Activated T-helper 1 cell treated with anti-CD3 and anti-CD28 coated beads, Interleukin-12 subunit alpha, Interleukin-12 subunit beta, Interleukin-2, Interleukin-4 antibody, amounts not matched to agents 30 ng/mL and 10 ng/mL and 1 ng/mL, durations not matched to agents 14 hours and 24 hours and 36 hours (primary cell): ENCODE measurements at places on chromosomes 5 and 9. TPM values are rescaled to one million over a fixed set of nuclear protein-coding genes. Genes with fewer than 3 reads are reported as not detected.
A peak's percentile ranks its signal among the peaks of the same experiment; 100 is the strongest.

GRCh38 chr9:95725045-95725444 lies 150.4 kb upstream of the ERCC6L2 start:
- no peak for DNase-seq
- peaks cover 13% of the 10 kb centered on the region for H3K36me3 ChIP-seq
- peaks cover 16% of the 10 kb centered on the region for H3K27me3 ChIP-seq
- peaks cover 41% of the 10 kb centered on the region for H3K4me1 ChIP-seq

GRCh38 chr5:96875791-96876291 lies 459 bp upstream of the ERAP2 start:
- peaks cover 66% of the 10 kb centered on the region for H3K4me1 ChIP-seq
- peak overlapping the region; percentile 99 for H3K27ac ChIP-seq
- peaks cover 15% of the 10 kb centered on the region for H3K36me3 ChIP-seq
- peak overlapping the region; percentile 93 for H3K4me3 ChIP-seq

DNA sequence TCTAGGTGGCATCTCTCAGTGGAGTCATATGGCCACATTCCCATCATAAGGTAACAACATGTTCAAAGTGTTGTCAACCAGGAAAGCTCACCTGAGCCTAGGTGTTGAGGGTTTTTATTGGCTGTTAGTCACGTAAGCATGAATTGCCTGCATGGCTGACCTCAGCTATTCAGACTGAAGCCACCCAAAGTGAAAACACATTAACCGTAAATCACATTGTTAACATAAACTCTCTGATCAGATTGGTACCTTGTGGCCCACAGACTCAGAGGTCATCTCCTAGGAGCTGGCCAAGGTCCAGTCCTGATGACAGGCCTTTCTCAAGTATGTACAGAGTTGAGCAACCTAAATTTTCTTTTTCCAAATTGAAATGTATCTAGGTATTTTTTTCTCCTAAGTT lies 26.7 kb downstream of the SRFBP1 start:
- no peak overlapping the region for H3K4me3 ChIP-seq
- no peaks in the 10 kb centered on the region for H3K27me3 ChIP-seq
- H3K4me1 ChIP-seq = peaks cover 6% of the 10 kb centered on the region
- DNase-seq = no peak

GRCh38 chr5:174324680-174325079 lies 279.2 kb downstream of the NSG2 start:
- H3K4me3 ChIP-seq = no peak overlapping the region
- no peaks in the 10 kb centered on the region for H3K27me3 ChIP-seq
- no peaks in the 10 kb centered on the region for H3K4me1 ChIP-seq
- no peak for DNase-seq
- H3K27ac ChIP-seq = no peak overlapping the region

MYMK gene
- total RNA-seq = not detected in 2 replicates

GRCh38 chr5:125381290-125381689 lies 634.9 kb upstream of the ZNF608 start:
- DNase-seq = no peak
- H3K4me3 ChIP-seq = no peak overlapping the region
- H3K4me1 ChIP-seq = no peaks in the 10 kb centered on the region
- H3K27me3 ChIP-seq = no peaks in the 10 kb centered on the region
- no peak overlapping the region for H3K27ac ChIP-seq

GRCh38 chr5:123538670-123539459 lies 26.9 kb downstream of the CSNK1G3 start:
- peaks cover 24% of the 10 kb centered on the region for H3K4me1 ChIP-seq
- peaks cover 5% of the 10 kb centered on the region for H3K36me3 ChIP-seq
- no peak overlapping the region for H3K27ac ChIP-seq
- no peaks in the 10 kb centered on the region for H3K27me3 ChIP-seq
- no peak for DNase-seq
- H3K4me3 ChIP-seq = no peak overlapping the region

GRCh38 chr5:139167533-139167932 lies 30.6 kb downstream of the SIL1 start:
- H3K27ac ChIP-seq = no peak overlapping the region
- H3K4me1 ChIP-seq = no peaks in the 10 kb centered on the region
- H3K27me3 ChIP-seq = no peaks in the 10 kb centered on the region
- no peak for DNase-seq
- H3K4me3 ChIP-seq = no peak overlapping the region
- H3K36me3 ChIP-seq = peaks cover 5% of the 10 kb centered on the region

DNA sequence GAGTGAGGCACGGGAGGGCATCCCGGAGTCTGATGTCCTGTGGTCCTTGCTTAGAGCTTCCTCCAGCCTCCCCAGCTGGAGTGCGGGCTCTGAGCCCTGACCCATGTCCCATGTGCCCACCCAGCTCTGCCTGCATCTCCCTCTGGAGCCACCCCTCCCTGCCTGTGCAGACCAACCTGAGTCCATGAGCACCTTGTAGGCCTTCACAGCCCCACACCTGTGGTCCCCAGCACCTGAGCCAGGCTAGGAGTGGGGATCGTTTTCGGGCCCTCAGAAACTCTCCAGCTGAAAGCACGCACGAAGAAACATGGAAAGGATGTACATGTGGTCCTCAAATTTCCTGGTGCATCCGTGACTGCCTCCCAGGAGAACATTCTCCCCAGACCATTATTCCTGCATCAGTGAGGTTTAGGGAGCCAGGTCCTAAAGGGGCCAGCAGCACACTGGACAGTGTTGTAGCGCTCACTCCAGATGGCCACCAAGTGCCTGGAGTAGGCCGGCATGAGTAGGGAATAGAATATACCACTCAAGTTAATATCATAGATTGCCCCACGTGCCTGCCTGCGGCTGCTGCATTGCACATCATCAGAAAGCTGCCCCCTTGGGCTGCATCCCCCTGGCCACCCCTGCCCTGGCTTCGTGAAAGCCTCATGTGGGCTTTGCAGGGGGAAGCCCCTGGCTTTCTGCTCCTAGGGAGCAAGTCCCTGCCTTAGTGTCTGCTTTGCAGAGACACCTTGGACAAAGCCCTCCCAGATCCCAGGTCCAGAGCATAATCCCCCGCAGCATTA lies 80.6 kb downstream of the WNK2 start:
- H3K27me3 ChIP-seq = peaks cover 5% of the 10 kb centered on the region
- no peaks in the 10 kb centered on the region for H3K36me3 ChIP-seq
- no peak for DNase-seq

DNA sequence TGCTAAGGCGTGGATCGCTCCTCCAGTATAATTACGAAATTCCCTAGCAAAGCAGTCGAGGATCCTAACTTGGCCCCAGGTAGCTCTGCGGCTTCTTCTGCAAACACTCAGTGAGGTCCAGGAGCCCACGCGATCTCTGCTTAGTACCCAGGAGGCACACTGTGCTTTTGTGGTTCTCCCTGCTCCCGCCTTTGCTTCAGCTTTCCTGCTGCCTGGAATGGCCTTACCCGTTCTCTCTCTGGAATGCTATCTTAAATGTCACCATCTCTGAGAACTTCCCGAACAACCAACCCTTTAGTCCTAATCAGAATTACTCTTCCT lies 639 bp downstream of the INVS start:
- no peak for DNase-seq
- peaks cover 34% of the 10 kb centered on the region for H3K4me1 ChIP-seq
- no peaks in the 10 kb centered on the region for H3K27me3 ChIP-seq
- no peaks in the 10 kb centered on the region for H3K36me3 ChIP-seq

DNA sequence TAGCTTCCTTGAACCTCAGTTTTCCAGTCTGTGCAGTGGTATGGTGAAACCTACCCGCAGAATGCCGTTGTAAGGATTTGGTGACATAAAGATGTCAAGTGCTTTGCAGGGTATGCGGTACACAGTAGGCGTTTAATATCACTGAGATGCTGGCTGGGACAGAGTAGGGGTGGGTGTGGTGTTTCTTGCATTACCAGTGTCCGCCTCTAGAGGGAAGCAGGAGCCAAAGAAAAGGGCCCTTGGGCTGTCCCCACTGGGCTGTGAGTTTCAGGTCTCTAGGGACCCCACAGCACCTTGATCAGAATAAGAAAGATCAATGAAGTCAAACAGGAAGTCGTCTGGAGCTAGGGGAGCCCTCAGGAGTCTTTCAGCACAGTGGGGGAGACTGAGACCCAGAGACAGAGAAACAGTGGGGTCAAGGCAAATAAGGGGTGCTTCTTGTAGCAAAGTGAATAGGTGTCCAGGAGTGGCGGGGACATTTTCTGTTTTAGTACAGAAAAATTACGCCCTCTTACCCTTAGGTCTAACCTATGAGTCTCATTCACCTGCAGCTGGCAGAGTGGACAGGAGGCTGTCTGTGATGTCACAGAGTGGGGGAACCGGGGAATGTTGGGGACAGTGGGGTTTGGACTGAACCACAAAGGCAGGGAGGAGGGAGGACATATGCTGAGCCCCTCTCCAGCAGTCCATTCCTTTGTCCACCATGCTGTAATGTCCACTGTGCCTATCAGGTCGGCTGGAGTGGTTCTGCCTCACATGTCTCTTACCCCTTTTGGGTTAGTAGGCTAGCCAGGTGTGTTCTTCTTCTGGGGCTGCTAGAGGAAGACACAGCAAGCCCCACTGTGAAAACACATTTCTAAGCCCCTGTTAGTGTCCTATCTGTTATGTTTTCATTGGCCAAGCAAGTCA lies 4.7 kb upstream of the TEX53 start:
- no peak overlapping the region for H3K27ac ChIP-seq
- peak; percentile 54 for DNase-seq
- no peaks in the 10 kb centered on the region for H3K36me3 ChIP-seq

- DNase-seq = no peak
- no peak overlapping the region for H3K27ac ChIP-seq
- H3K36me3 ChIP-seq = peaks cover 6% of the 10 kb centered on the region
Observed at GRCh38 chr5:55636177-55636576, 75.9 kb downstream of the SLC38A9 start.

GRCh38 chr9:106859957-106860720 lies 2.8 kb upstream of the ZNF462 start:
- H3K4me1 ChIP-seq = peaks cover 25% of the 10 kb centered on the region
- H3K4me3 ChIP-seq = no peak overlapping the region
- H3K36me3 ChIP-seq = no peaks in the 10 kb centered on the region
- peak overlapping the region; percentile 34 for H3K27ac ChIP-seq

DNA sequence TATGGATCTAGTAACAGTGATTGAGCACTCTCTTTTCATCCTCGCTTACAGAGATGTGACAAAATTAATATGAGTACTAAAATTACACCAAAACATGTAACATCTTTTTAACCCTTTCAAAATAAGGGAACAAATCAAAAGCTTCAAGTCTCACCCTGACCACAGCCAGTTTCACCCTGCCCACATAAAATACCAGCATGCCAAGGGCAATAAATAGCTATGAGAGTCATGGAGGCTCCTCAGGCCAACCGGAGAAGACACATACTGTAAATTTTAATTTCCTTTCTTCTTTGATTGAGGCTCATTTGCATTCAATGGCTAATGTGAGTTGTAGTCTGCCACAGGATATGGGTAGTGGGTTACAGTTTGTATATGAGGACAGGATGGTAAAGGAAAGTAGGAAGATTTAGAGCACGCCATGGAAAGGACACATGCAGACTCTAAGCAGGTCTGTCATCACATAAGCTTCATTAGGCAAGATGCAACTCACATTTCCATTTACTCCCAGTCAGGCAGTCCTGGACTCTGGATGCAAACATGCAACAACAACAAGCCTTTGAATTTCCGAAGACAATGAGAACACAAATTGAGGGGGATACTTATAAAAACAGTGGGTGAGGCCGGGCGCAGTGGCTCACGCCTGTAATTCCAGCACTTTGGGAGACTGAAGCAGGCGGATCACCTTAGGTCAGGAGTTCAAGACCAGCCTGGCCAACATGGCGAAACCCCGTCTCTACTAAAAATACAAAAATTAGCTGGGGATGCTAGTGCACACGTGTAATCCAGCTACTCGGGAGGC lies 11.3 kb downstream of the IL4 start:
- no peaks in the 10 kb centered on the region for H3K27me3 ChIP-seq
- H3K27ac ChIP-seq = peak overlapping the region; percentile 49
- peaks cover 34% of the 10 kb centered on the region for H3K4me1 ChIP-seq

ATP10B gene
- not detected in 2 replicates for total RNA-seq

- H3K4me3 ChIP-seq = no peak overlapping the region
- no peaks in the 10 kb centered on the region for H3K27me3 ChIP-seq
- DNase-seq = no peak
- peaks cover 10% of the 10 kb centered on the region for H3K36me3 ChIP-seq
- no peak overlapping the region for H3K27ac ChIP-seq
Observed at GRCh38 chr9:125272697-125273096, 11.1 kb downstream of the GAPVD1 start.

DNA sequence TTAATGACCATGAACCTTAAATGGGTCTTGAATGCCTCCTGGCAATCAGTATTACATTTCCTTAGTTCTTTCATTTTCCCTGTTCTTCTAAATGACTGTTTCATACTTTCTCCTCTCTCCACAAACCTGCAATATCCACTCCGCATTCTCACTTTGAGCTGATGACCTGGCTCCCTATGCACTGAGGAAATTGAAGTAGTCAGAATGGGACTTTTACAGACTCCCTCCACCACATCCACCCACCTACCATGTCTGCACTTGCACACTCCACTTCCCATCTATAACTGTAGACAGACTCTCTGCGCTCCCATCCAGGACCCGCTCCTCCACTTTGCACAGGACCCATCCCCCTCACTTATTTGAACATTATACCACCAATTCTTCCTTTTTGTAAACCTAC lies 36.2 kb upstream of the GZMA start:
- H3K4me1 ChIP-seq = peaks cover 81% of the 10 kb centered on the region
- peaks cover 29% of the 10 kb centered on the region for H3K36me3 ChIP-seq
- DNase-seq = no peak

DNA sequence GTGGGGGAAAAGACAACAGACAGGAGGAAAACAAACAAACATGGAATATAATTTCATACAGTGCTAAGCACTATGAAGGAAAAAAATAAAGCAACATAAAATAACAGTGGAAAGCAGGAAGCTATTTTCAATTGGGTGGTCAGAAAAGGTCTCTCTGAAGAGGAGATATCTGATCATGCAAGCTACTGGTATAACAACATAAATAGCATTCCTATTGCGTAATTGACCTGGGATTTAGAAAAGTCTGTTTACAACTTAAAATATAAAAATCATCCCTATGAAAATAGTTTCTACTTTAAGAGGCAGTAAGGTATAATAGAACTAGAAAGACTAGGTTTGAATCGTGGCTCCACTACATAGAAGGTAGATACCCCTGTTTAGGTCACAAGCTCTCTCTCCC lies 61.4 kb downstream of the FBXW11 start:
- peaks cover 15% of the 10 kb centered on the region for H3K4me1 ChIP-seq
- no peaks in the 10 kb centered on the region for H3K27me3 ChIP-seq
- no peak overlapping the region for H3K27ac ChIP-seq
- no peaks in the 10 kb centered on the region for H3K36me3 ChIP-seq

DNA sequence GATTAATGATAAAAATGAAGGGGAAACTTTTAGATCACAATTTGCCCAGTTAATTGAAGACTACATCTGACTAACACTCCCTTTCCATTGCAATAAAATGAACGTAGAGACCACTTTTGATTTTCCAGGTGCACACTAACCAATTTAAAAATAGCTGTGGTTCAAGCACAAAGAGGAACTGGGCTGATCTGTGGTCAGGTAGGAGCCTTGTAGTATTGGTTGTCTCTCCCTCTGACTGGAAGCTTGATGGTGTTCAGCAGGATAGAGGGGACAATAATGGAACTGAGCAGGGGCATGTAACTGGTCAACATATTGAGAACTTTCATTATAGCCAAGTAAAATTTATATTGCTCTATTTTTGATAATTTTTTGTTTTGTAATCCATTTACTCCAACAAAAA lies 886.8 kb upstream of the SEMA6A start:
- H3K4me3 ChIP-seq = no peak overlapping the region
- H3K27ac ChIP-seq = no peak overlapping the region
- H3K4me1 ChIP-seq = no peaks in the 10 kb centered on the region
- H3K36me3 ChIP-seq = no peaks in the 10 kb centered on the region

GRCh38 chr5:64497386-64497785 lies 8.4 kb upstream of the RGS7BP start:
- no peak overlapping the region for H3K27ac ChIP-seq
- no peak overlapping the region for H3K4me3 ChIP-seq
- DNase-seq = no peak
- peaks cover 5% of the 10 kb centered on the region for H3K27me3 ChIP-seq
- no peaks in the 10 kb centered on the region for H3K36me3 ChIP-seq
